ENCODE measurements at places on chromosomes 4 and X.

DNA sequence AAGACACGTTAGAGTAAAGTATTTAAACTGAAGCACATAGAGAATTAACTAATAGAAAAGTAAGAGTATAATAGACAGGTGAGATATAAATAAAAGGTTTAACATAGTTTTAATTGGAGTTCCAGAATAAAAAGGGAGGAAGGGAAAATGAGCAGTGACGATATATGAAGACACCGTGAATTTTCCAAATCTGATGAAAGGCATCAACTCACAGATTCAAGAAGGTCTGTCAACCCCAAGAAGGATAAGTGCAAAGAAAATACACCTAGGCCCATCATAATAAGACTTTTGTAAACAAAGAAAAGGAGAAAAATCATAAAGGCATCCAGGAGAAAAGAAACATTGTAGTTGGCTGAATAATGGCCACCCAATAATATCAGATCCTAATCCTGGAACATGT lies 43.9 kb upstream of the RAP2C start:
- DNase-seq, result no peak

- no peak for DNase-seq
Measured at GRCh38 chr4:118410138-118410537, 57.3 kb upstream of the PRSS12 start.

DNA sequence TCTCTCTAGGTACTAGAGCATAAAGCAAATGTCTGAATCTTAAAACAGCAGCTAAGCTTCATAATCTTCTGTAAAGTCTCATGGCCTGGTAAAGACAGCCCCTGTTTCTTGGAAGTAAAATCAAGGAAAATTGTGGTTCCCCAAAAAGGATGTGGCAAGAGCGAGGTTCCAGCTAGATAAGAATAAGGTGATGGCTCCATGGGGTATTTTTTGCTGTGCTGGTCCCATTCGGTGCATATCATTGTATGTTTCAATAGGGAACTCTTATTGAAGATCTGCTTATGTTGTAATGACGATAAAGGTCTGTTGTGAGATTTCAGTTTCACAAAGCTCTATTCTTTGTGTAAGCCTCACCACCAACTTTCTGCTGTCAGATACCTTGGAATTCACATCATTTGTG lies 316.9 kb upstream of the NOCT start:
- DNase-seq, result no peak

GRCh38 chr4:87120010-87120409 lies 100.4 kb downstream of the KLHL8 start:
- no peak for DNase-seq

- no peak for DNase-seq
Measured at GRCh38 chr4:15675356-15675755, 6.3 kb upstream of the FAM200B start.

- no peak for DNase-seq
Measured at GRCh38 chr4:7358100-7358735, 76.5 kb downstream of the PSAPL1 start.

GRCh38 chr4:66187175-66187720 lies 517.0 kb upstream of the EPHA5 start:
- DNase-seq, result no peak

DNA sequence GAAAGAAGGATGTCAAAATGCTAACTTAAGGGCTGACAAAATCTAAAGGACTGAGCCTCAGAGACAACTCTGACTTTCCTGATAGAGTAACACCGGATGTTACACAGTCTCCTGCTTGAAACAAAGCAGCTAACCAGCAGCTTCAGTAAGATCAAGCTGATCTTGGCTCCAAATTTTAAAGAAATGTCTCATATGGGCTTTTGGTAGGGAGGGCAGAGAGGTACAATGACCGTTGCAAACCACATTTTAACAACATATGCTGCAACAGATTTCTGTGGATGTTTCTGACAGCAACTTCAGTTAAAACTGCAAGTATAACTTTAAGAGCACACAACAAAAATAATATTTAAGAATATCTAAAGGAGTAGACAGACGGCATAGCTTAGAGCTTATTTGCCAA lies 9.1 kb downstream of the RPGR start:
- no peak for DNase-seq

DNA sequence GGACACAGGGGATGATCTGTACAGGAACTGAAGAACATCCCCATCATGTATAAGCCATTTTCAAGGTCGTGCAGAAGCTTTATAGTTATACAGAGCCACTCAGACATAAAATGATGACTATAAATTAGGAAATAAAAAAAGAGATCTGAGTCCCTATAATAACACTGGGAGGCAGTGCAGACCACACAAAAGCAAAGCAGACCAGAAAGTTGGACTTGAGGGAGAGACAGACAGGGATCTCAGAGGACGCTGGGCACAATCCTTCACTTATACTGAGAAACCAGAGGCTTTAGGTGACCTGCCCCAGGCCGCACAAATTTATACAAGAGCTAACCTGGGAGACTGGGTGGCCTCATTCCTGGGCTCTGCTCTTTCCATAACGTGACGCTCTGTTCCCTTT lies 70.5 kb downstream of the HADH start:
- peak; percentile 50 for DNase-seq

- DNase-seq, result no peak
Measured at GRCh38 chrX:98028691-98029090, 1145.0 kb downstream of the RPA4 start.
